Fibroblast of skin of right quadriceps (primary cell): ENCODE measurements at places on chromosomes 11 and 22.

DNA sequence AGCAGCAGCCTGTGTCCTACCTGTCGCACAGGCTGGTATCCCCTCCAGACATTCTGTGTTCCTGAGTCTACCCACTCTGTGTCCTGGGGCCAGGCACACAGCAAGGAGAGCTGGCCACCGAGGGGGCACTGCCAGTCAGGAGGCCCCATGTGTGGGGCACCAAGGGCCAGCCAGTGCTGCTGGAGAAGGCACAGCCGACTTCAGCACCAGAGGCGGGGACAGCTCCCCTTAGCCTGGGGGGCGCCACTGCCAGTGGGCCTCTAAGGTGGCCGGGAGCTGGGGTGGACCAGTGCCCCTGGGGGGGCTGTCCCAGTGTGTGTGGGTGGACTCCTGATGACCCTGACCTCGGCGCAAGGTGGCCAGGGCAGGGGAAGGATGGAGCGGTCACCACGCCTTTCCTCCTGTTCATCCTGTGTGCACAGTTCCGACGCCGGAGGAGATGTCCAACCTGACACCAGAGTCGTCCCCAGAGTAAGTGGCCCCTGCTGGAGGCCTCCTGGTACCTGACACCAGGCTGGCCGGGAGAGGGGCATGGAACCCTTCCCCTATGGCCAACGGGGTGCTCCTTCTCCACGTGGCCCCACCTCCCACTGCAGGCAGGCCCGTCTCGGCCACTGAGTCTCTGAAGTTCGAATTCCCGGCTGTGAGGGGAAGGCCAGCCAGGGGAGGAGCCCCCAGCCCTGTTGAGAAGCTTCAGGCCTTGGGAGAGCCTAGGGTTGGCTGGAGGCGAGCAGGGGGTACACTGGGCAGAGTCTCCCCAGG, 35.4 kb downstream of the MOB2 start:
- no peak for DNase-seq

GRCh38 chr11:118635237-118635591, 27.8 kb downstream of the PHLDB1 start:
- no peak for DNase-seq

DNA sequence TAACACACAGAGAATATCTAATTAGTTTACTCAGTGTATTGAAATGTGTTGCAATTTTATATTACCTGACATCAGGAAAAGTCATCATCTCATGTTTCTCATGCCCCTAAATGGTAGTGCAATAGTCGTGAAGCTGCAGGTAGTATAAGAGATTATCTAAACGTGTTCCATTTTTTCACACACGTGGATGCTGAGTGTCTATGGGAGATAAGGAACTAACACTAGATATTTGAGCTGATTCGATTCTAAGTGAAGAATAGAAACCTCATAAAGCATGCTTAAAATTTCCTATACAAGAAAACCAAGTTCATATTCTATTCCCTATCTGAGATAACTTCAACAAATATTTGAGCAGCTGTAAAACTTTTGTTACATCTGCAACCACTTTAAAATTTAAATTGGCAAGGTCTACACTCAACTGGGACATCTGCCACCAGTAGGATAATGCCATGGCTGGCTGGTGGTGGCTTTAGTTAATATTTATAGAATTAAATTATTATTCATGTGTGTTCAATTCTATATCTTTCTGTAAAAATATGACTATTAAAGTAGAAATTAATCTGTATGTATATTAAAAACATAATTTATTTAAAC, 388.8 kb downstream of the LUZP2 start:
- no peak for DNase-seq

- no peak for DNase-seq
Observed at GRCh38 chr11:19422276-19422675, 181.5 kb upstream of the E2F8 start.

DNA sequence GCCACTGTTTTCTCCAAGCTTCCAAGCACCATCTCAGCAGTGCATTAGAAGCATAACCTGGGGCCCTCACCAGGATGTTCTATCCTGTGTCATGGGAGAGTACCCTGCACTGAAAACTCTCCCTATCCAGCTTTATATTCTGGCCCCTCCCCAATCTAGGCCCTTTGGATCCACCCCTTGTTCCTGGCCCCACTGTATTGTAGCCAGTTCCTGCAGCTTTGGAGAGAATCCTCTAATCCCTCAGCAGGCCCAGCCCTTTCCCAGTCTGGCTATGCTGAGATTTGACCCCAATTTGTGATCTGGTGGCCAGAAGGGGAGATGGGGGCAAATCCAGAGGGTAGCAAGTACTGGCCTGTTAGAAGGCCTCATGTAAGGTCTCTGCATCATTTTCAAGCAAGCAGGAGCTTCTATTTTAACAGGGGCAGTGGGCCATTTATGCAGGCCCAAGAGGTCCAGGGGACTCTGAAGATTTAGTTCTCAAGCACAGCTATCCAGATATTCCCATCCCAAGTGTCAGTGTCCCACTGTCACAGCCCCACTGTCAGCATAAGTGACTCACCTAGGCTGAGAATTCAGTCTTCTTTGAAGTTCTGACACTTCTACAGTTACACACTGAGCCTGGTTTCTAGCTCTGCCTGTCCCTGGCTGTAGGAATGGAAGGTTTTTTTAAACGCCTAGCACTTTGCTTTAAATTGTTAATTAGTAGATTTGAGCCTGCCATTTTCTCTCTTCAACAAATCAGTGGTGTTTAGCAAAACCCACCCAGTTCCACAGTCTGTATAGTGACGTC, 589.5 kb upstream of the CADM1 start:
- DNase-seq: no peak
